ENCODE measurements at places on chromosomes 2 and 18.

DNA sequence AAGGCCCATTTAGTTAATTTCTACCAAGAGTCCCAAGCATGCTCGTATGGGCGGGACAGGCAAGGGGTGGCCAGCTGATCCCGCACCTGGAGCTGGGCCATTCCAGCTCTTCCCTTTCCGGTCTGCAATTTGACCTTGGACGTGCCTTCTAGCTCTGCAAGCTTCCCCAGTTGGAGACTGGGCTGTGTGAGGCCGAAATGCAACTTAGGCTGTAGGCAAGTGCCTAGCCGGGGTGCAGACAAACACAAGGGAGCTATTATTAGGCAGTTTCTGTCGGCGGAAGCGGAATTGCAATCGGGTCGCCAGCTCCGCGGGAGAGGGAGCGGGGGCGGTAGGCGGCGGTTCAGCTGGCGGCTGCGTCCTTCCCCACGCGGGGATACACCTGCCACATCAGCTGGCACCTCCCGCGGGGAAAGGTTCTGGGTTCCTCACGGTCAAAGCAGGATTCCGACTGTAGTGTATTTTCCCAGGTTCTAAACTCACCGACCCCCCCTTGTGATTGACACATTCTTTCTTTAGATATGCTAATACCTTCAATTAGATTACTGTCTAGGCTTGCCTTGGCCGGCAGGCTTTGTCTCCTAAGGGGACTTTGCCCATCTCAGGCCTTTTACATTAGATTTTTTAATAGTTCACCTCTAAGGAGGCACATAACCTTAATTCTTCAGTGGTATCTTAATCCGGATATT lies 17.1 kb upstream of the ZNF532 start:
- no peak for DNase-seq

GRCh38 chr2:190583507-190584337 lies 49.2 kb upstream of the NEMP2 start:
- no peak for DNase-seq

- DNase-seq, result no peak
These were observed 141.1 kb downstream of the SP100 start for GRCh38 chr2:230557065-230557464.

GRCh38 chr2:71691747-71692441 lies 238.5 kb downstream of the DYSF start:
- no peak for DNase-seq

DNA sequence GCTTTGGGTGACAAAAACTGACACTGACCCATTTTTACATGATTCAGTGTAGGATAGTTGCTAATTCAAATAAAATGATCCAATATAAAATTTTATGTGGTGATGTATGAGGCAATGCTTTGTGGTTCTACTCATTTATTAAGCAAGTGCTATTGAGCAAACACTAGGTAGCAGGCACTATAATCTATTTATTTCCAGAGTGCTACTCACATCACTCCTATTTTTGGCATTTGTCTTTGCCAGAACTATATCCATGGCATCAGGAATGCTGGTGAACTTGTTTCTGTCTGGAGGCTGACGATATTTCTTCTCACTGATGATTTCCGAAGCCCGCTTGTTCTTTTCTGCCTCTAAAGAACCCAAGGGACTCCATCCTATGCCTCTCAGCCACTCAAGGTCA lies 84.3 kb downstream of the NEB start:
- DNase-seq, result no peak

GRCh38 chr2:136550181-136550580 lies 215.2 kb upstream of the THSD7B start:
- DNase-seq, result no peak

GRCh38 chr2:9990736-9991135 lies 39.2 kb downstream of the GRHL1 start:
- DNase-seq, result no peak

- no peak for DNase-seq
These were observed 107.2 kb upstream of the SPRED2 start for GRCh38 chr2:65539633-65540032.

DNA sequence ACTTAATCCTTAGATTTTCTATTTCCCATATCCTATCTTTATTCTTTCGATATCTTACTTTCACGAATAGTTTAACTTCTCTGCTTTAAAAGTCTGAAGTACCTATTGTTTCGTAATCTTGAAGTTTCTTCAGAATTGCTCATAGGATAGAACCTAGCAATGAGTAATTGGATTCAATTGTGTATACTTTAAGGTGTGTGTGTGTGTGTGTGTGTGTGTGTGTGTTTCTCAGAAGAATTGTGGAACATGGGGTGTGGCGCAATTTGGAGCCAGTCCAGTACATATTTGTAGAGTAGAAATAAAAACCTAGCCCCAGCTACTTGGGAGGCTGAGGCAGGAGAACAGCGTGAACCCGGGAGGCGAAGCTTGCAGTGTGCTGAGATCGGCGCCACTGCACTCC lies 897.6 kb downstream of the BCL11A start:
- DNase-seq, result no peak

DNA sequence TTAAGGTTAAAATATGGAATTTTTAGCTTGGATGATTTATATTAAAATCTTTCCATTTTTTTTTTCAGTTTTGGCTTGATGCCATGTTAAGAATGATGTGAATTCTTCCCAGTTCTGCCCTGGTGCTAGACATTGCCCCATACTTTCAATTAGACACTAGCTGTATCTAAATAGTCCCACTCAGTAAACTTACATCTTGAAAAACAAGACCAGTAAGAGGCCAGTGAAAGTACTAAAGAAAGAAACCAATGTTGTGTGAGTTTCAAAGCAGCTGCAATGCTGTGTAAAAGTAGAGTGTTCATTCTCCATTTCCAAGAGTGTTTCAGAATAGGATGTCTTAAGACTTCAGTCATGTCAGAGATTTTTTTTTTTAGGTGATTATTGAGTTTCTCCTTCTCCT lies 40.0 kb upstream of the CYBRD1 start:
- no peak for DNase-seq
